Activated CD4-positive, alpha-beta T cell treated with anti-CD3 and anti-CD28 coated beads for 36 hours (primary cell): ENCODE measurements at places on chromosomes 3 and 15.

DNA sequence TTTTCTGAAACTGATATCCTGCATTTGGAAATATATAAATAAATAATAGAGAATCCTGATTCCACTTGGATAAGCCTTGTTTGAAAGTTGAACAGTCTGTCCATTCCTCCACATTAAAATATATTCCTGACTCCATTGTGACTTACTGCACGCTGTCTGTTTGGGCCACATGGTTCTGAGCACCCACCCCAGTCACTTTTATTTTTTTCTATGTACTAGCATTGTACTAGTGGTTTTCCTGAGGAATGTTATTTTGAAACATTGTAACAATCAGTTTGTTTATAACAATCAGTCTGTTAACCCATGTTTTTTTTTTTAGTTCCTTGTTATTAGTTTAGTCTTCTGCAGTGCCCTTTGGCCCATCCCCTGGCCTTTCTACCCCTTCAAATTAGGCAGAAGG lies 87.4 kb upstream of the CCNL1 start:
- DNase-seq: no peak

- no peak for DNase-seq
Observed at GRCh38 chr15:70266412-70267121, 168.8 kb upstream of the TLE3 start.

DNA sequence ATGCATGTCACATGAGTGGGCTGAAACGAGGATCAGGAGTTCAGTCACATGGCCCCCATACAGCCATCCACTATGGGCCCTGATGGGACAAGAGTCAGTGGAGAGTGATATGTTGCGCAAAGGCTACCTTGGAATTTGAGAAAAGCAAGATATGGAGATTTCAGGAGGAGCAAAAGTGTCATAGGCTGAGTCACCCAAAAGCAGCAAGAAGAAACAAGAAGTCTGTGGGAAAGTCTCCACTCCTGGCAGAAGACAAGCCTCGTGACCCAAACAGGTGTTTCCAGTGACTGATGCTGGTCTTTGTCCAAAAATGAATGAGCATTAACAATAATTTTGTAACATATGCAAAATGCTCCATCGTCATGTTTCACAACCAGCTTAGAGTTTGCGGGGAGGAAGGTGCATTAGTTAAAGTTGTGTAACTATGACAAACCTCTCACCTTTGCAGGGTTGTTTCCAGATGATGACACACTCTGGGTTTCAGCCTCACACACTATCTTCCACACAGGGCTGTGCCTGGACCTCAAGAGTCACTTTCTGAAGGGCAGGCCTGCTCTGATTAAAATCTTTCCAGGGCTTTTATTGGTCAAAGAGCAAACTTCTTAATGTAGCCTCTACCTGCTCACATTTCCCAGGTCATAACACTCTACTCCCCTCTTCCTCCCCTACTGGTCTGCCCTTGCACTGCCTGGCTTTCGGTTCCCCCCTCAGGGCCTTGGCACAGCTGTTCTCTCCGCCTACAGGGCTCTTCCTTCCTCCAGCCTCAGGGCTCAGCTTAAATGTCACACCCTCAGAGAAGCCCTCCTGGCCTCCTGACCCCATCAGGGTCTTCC lies 3.9 kb upstream of the DNASE1L3 start:
- DNase-seq: peak; percentile 76

DNA sequence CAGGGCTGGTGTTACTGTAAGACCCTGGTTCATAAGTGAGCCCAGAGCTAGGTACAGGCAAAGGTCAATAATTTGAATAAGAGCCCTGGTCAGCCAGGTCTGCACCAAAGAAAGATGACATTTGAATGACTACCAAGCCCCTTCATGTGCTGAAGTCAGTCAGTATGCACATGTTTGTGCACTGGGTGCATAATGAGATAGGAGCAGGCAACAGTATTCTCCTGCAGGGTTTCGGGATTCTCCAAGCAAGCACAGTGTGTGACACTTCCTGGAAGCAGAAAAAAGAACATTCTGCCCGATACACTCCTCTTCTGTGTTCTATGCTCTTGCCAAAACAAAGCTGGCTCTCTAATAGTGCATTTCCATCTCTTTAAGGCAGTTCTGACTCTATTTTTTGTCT lies 5.5 kb upstream of the IMPDH2 start:
- DNase-seq: no peak

GRCh38 chr3:50453907-50454306 lies 49.5 kb downstream of the CACNA2D2 start:
- DNase-seq: no peak

- peak; percentile 20 for DNase-seq
Observed at GRCh38 chr15:39887832-39888231, 32.2 kb downstream of the GPR176 start.

- no peak for DNase-seq
Observed at GRCh38 chr15:35867356-35867755, 321.4 kb upstream of the DPH6 start.

- no peak for DNase-seq
Observed at GRCh38 chr3:141764986-141765385, 1.8 kb downstream of the GRK7 start.
